ENCODE measurements at places on chromosomes 7 and 10. TPM values are rescaled to one million over a fixed set of nuclear protein-coding genes. Genes with fewer than 3 reads are reported as not detected.

ANXA8L1 gene
- total RNA-seq = not detected

CDHR3 gene
- total RNA-seq = 19.1 TPM

FAM171A1 gene
- 33.9 TPM for total RNA-seq

RELN gene
- 0.44 TPM for total RNA-seq

EPC1 gene
- total RNA-seq = 22.2 TPM

TMEM26 gene
- 1.6 TPM for total RNA-seq

NXPH1 gene
- total RNA-seq = 0.27 TPM

WIPF3 gene
- total RNA-seq = 10.5 TPM

ABCB1 gene
- total RNA-seq = 0.82 TPM

EN2 gene
- not detected for total RNA-seq

GRCh38 chr7:1856161-1856887 is 186.2 kb downstream of the ELFN1 start:
- peak; percentile 9 for DNase-seq

GRCh38 chr7:105530126-105530525 is 1.9 kb upstream of the RINT1 start:
- DNase-seq = no peak

DNA sequence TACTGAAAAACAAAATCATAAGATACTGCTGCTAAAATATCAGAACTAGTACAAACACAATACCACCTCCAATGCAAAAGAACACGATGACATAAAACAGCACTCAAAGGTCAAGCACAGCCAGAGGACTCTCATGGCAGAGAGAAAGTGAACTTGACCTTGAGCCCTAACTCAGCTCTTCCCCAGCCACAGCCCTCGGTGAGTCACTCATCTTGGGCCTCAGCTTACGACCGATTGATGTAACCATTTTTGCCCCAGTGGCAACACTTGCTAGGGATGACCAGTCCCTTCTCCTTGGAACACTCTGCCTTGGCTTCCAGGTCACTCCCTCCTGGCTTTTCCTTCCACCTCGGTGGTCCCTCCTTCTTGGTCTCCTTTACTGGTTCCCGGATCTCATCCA is 77.8 kb downstream of the JAZF1 start:
- no peak for DNase-seq

DNA sequence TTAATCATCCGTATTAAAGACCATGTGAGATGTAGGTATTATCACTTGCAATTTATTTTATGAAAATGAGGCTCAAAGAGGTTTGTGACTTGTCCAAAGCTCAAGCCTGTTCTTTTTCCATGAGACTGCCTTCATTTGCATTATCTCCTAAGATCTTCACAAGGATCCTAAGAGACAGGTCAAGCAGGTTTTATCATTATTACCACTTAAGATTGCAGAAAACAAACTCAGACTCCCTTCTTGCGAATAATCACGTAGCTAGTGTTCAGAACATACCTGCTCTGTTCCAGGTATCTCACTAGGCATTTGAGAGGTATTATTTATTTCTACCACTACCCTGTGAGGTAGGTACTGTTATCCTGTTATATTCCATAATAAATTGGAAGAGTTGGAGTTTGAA is 64.8 kb downstream of the ZNRF2 start:
- no peak for DNase-seq

GRCh38 chr10:74901867-74902450 is 75.6 kb downstream of the KAT6B start:
- no peak for DNase-seq

DNA sequence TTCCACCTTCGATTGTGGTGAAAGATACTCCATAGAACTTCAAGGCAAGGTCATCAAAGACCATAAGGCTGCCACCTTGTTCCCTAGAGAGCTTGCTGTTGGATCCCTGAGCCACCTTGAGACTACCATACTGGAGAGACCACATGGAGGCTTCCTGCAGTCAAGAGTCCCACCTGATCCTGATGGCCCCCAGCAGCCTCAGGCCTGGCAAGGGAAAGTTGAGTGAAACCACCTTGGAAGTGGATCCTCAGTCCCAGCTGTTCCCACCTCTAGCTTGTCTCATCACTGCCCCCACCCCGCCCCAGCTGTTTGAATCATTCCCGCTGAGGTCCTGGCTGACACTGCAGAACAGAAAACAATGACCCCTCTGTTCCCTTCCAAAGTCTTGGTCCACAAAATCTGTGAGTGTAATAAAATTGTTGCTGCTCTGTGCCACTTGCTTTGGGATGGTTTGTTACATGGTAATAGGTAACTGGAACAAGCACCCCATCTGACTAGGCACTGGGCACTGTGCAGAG is 32.0 kb downstream of the PRLHR start:
- DNase-seq = no peak

- DNase-seq = no peak
Observed at GRCh38 chr7:27109466-27110185, 7.1 kb upstream of the HOXA2 start.

GRCh38 chr7:24820730-24821044 is 63.4 kb upstream of the GSDME start:
- no peak for DNase-seq

DNA sequence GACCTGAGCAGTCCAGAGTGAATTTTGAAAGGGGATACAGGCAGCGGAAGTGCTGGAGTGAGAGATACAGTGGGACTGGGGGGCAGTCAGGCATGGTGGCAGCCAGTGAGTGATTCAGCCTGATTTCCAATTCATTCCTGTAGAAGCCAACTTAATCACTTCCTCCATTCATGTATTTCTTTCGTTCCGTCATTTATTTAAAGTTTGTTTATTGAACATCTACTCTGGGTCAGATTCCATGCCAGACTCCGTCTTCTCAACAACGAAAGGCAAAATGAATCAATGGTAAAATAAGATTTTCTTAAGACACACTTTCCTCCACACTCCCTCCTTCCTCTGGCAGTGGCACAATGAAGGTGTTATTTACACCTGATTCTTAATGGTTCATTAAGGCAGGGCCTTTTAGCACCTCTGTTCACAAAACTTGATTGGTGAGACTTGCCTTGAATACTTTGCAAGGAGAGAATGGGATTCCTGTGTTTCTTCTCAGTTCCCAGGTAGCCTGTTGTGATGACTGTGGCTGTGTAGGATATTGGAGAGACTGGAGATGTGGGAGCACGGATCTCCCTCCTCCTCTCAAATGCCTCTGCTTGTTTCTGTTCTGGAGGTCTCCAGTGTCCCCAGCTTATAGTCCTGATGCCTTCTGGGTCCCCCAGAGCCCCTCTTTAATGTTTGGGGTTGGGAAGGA is 27.9 kb downstream of the ADCYAP1R1 start:
- DNase-seq = no peak

DNA sequence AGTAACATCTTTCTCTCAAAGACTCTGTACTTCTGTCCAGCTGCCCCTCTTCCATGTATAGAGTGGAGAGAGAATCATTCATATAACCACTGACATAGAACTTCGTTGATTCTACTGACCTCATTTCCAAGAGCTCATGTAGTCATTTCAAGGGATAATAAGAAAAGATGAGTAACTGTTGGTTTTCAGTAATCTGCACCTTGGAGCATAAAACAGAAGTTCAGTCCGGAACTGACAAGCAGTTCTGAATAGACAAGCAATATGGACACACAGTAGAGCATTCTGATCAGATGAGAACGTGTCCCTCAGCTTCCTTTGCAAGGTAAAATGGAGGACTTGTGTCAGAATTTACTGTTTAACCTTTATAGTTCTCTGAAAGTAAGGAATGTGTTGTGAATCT is 847.1 kb downstream of the REEP3 start:
- no peak for DNase-seq

DNA sequence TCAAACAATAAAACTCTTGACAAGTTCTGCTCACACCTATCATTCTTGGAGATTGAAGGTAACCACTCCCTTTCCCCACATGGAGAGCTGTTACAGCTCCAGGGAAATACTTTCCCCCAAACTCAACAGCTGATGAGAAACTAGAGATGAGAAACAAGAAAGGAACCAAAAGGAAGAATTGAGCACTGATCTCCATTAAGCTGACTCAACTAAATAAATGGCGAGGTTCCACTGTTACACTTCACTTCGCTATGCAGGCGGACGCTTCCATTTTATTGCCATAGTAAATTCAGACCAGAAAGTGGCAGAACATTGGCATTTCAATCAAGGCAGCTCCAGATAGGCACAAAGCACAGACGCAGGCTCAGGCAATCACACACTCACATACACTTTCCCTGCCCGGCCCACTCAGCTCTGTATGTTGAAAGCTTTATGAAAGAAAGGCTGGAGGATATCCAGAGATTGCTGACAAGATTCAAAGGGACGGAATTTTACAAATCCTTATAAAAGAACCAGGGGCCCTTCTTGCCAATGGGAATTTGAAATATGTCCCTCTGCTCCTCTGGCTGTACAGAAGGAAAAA is 11.5 kb upstream of the YAE1 start:
- no peak for DNase-seq

GRCh38 chr7:107474104-107474521 is 4.3 kb downstream of the GPR22 start:
- DNase-seq = no peak

DNA sequence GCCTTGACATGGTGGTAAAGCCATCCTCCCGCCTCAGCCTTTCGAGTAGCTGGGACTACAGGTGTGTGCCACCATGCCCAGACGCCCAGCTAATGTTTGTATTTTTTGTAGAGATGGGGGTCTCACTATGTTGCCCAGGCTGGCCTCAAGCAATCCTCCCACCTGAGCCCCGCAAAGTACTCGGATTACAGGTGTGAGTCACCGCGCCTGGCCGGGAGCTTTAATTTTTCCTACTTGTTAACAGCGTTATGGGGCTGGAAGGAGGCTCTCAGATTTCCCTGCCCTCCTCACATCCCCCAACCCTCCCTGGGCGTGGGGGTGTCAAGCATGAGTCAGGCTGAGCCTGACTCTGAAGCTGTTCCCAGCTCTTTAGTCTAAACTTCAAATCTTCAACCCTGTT is 8.3 kb downstream of the ALKBH4 start:
- no peak for DNase-seq

DNA sequence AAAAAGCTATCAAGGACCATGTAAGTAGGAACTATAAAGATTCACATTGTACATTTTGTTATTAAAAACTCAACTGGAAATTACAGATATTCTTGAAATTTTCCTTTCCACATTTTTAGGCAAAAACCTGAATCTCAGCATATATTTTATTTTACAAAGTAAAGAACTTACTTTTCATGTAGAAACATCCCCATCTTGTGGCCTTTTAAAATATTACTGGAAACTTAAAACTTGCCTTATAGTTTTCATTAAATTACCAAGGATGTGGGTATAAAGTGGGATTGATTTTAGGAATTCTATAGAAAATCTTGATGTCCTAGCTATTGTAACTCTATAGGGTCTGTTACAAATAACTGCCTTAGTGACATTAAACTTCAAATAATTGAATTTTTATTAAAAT is 10.6 kb downstream of the DBF4 start:
- no peak for DNase-seq

- no peak for DNase-seq
Observed at GRCh38 chr7:100588438-100588837, 2.3 kb downstream of the FBXO24 start.

GRCh38 chr7:33905389-33906032 is at the start of gene BMPER:
Gene BMPER, plus strand, starts transcription at chr7:33905539. Its CDS starts 75 bp downstream, at chr7:33905614.
- peak; percentile 77 for DNase-seq

GRCh38 chr7:128408709-128409595 is 830 bp downstream of the IMPDH1 start:
- DNase-seq = peak; percentile 46

DNA sequence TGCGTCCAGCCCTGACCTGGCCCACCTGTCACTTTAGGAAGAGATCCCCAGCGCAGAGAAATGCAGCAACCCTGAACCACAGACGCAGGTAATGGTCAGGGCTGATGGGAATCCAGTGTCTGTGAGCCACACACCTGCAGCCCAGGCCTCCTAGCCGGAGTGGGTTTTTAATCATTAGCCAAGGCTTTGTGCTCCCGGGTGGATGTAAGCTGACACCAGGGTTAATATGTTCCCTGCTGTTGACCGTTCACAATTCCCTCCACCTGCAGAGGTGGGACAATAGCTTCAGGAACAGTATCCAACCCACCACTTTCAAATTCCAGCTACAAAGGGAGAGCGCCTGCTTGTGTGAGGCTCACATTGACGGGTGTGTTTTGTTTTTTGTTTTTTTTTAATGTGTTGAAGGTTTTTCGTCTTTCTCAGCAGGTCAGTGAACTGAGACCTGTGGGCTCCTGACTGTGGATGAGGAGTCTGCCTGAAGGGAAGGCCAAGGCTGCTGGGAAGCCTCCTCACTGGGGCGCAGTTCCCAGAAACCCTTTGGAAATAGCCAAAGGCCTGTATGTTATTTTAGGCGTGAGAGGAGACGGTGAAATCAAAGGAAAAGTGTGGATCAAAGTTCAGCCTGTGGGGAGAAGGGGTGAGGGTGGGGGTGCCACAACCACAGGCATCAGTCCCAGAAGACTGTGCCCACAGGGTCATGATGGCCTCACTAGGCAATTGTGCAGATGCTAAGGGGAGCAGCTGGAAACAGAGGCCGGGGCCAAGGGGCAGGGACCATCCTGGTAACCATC is 111.1 kb downstream of the TNS3 start:
- peak; percentile 53 for DNase-seq

- DNase-seq = no peak
Observed at GRCh38 chr10:113356794-113357680, 195.8 kb upstream of the HABP2 start.

DNA sequence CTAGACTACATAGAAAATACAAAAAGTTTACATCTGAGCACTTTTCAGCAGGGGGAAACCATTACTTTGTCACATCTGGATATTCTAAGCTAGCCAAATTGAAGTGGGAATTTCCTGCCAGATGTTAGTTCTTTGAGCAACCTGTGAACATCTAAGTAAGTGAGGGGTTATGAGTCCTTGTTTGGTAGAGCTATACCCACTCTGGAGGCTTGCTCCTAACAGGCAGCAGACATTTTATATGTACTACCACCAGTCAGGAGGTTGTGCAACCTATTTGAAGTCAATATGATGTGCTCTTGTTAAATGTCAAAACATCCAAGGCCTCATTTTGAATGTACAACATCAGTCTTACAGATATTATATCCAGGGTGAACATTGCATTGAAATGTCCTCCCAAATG is 143.3 kb upstream of the KAT6B start:
- DNase-seq = no peak

DNA sequence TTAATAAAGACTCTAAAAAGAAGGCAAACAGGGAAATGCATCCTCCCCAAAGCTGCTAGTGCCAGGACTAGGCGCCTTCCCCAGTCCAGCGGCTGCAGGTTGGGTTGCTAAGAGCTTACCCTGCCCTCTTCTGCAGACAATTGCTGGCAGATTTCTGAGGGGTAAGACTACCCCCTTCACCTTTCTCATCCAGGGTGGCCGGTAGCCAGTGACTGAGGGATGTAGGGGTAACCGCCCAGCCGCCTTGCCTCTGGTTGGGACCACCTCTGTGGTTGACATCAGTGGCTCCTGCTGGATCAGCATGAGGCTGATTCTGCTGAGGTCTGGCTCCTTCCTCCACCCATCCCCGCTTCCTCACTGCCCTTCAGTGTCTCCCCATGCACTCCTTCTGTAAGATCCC is 71.2 kb downstream of the ADCYAP1R1 start:
- no peak for DNase-seq

GRCh38 chr7:112405286-112405685 is 45.0 kb upstream of the IFRD1 start:
- no peak for DNase-seq

GRCh38 chr7:37286454-37286832 is 162.2 kb downstream of the ELMO1 start:
- DNase-seq = no peak

- no peak for DNase-seq
Observed at GRCh38 chr7:46197785-46198540, 276.9 kb upstream of the IGFBP3 start.

- DNase-seq = no peak
Observed at GRCh38 chr10:7157091-7157490, 253.7 kb downstream of the SFMBT2 start.
